Naive thymus-derived CD4-positive, alpha-beta T cell (primary cell): ENCODE measurements at places on chromosomes 16 and 17. TPM values are rescaled to one million over a fixed set of nuclear protein-coding genes. Genes with fewer than 3 reads are reported as not detected.

- H3K27me3 ChIP-seq, result peaks cover 6% of the 10 kb centered on the region
- no peak overlapping the region for H3K27ac ChIP-seq
- H3K4me3 ChIP-seq, result no peak overlapping the region
- H3K36me3 ChIP-seq, result no peaks in the 10 kb centered on the region
- H3K4me1 ChIP-seq, result peaks cover 4% of the 10 kb centered on the region
- DNase-seq, result peak; percentile 85
Observed at GRCh38 chr17:50213026-50214022, 11.9 kb upstream of the COL1A1 start.

DNA sequence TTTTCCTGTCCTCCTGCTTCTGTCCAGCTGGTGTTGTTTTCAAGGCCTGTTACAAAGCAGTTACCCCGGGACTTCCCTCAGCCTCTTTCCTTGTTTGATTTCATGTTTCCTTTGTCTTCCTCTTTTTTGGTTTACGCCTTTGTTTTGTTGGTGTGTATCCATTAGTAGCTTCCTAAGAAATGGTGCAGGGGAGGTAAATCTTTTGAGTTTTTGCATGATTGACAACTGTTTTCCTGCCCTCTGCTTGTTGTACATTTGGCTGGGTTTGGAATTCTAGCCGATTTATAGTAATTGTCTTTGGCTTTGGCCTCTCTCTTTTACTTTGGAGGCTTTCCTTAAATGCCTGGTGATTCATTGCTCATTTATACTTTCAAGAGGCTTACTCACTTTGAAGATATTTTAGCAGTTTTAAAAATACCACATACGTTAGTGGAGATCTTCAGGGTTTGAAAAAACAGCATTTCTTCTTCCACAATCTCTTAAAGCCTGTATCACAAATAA, 32.8 kb downstream of the DNAH2 start:
- no peaks in the 10 kb centered on the region for H3K4me1 ChIP-seq
- no peaks in the 10 kb centered on the region for H3K36me3 ChIP-seq
- no peaks in the 10 kb centered on the region for H3K27me3 ChIP-seq
- no peak overlapping the region for H3K27ac ChIP-seq
- DNase-seq, result no peak

DNA sequence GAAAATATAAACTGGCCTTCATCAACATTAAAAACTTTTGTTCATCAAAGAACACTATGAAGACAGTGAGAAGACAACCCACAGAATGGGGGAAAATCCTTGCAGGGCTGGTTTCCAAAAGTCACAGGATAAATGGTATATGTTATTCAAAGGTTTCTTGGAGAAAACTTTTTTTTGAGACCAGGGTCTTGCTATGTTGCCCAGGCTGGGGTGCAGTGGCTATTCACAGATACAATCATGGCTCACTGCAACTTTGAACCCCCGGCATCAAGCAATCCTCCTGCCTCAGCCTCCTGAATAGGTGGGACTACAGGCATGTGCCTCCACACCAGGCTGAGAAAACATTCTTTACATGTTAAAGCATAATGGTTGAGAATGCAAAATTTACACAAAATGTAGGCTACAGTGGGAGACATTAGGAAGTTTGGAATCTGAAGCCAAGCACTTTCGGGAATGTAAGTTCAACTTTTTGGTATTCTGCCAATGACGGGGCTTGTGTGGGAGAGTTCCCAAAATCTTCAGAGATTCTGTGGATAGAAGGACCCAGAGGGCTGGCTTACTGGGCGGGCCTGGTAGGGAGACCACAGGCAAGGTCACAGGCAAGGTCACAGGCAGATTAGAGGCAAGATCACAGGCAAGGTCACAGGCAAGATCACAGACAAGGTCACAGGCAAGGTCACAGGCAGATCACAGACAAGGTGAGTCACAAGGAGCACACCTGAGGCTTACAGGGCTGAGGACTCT, 24.2 kb upstream of the ATP2A3 start:
- H3K36me3 ChIP-seq, result no peaks in the 10 kb centered on the region
- H3K27ac ChIP-seq, result no peak overlapping the region
- H3K27me3 ChIP-seq, result no peaks in the 10 kb centered on the region
- no peak for DNase-seq
- H3K4me1 ChIP-seq, result no peaks in the 10 kb centered on the region

MILR1 gene
- 1.1 TPM for total RNA-seq

DNA sequence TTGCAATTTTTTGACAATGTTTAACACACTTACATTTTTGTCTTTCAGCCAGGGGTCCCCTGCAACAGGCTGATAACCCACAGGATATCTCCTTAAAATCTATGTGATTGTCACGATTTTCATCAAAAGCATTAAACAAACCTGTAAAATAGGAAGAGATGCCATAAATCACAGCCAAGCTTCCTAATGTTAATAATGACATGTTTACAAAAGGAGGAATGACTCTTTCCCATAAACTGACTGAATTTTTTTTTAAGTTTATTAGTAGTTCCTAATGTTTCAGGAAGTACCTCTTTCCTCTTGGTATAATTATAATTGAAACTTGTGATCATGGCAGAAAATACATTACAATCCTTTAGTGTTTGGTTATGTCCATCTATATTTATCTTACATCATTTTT, 119.6 kb downstream of the CA4 start:
- H3K27me3 ChIP-seq, result no peaks in the 10 kb centered on the region
- no peak overlapping the region for H3K27ac ChIP-seq
- no peaks in the 10 kb centered on the region for H3K36me3 ChIP-seq

- no peak overlapping the region for H3K4me3 ChIP-seq
- no peak for DNase-seq
- no peaks in the 10 kb centered on the region for H3K27me3 ChIP-seq
- H3K4me1 ChIP-seq, result no peaks in the 10 kb centered on the region
- no peak overlapping the region for H3K27ac ChIP-seq
Observed at GRCh38 chr17:30558686-30559545, 81.7 kb downstream of the GOSR1 start.

GRCh38 chr17:52647411-52647810, 488.9 kb upstream of the CA10 start:
- H3K36me3 ChIP-seq, result no peaks in the 10 kb centered on the region
- DNase-seq, result no peak
- H3K4me3 ChIP-seq, result no peak overlapping the region
- no peaks in the 10 kb centered on the region for H3K27me3 ChIP-seq
- H3K27ac ChIP-seq, result no peak overlapping the region
- H3K4me1 ChIP-seq, result no peaks in the 10 kb centered on the region

DNA sequence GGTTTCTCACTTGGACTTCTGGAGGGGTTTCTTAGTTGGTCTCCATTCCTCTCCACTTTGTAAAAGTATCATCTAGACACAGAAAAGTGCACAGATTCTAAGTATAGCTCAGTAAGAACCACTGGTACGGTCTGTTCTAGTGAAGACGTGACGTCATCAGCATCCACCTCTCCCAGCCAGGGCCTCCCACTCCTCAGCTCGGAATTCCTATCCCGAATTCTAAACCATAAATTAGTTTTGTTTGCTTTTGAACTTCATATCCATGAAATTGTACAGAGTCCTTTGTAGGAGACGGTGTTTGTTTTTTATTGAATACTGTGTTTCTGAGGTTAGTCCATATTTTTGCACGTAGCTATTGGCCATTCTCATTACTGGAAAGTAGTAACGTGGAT, 25.5 kb downstream of the FOXK2 start:
- no peaks in the 10 kb centered on the region for H3K4me1 ChIP-seq
- H3K4me3 ChIP-seq, result no peak overlapping the region
- DNase-seq, result no peak
- no peak overlapping the region for H3K27ac ChIP-seq
- no peaks in the 10 kb centered on the region for H3K27me3 ChIP-seq
- no peaks in the 10 kb centered on the region for H3K36me3 ChIP-seq

CD300C gene
- 1.4 TPM for total RNA-seq

DNA sequence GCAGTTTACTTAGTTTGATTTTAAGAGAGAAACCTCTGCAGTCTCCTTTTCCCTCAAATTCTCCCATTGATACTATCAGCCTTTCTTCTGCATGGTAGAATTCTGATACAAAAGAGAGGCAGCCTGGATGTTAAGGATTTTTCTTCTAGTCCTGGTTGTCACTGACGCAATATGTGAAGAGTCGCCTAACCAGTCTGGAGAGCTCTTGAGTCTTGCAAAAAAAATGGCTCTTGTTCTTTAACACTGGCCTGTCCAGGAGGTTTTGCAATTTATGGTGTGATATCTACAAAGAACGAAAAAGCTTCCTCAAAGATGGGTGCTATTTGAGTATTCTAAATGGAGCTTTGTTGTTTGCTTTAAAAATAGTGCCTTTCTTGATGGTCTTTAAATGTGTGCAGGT, 28.9 kb downstream of the COX10 start:
- H3K4me1 ChIP-seq, result no peaks in the 10 kb centered on the region
- DNase-seq, result no peak
- H3K27me3 ChIP-seq, result no peaks in the 10 kb centered on the region

RCVRN gene
- total RNA-seq, result 0.93 TPM

ABCA9 gene
- total RNA-seq, result 0.08 and 0.34 TPM in 2 replicates

KRT39 gene
- total RNA-seq, result not detected

- DNase-seq, result peak; percentile 3
- no peaks in the 10 kb centered on the region for H3K4me1 ChIP-seq
- no peak overlapping the region for H3K4me3 ChIP-seq
- H3K36me3 ChIP-seq, result no peaks in the 10 kb centered on the region
- no peaks in the 10 kb centered on the region for H3K27me3 ChIP-seq
Observed at GRCh38 chr17:77349976-77350830, 209.4 kb downstream of the SEC14L1 start.

DNA sequence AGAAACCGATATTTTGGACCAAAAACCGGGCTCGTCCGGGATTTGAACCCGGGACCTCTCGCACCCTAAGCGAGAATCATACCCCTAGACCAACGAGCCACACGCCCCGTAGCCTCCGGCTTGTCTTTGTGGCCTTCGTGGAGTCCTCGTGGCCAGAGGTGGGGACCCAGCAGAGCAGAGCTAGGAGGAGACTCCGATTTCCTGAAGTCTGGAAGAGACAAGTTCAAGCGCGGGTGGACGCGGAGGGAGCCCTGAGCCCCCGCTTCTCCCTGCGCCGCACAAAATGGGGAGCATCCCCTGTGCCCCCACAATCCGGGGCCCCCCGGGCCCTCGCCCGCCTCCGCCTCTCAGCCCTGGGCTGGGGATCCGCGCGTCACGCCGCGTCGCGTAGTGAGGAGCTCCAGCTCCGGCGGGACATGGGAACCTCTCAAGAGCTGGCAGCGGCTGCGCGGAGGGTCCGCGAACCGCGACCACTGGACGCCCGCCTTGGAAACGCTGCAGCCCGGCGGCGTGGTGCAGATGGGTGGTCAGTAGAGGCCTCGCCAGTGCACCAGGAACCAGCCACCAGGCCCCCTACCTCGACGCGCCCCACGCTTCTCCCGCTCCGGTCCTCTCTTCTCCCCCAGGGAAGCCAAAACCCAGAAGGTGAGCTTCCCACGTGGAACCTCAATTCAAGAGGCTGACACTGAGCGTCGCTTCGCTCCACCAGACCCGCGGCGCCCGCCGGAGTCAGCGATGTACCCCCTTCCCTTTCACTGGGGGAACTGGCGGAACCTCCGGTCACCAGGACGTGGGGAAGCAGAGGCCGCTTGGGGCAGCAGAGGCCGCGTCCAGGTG, 5.2 kb upstream of the OR1F1 start:
- peak overlapping the region; percentile 58 for H3K4me3 ChIP-seq
- DNase-seq, result no peak
- H3K27me3 ChIP-seq, result peaks cover 4% of the 10 kb centered on the region
- no peaks in the 10 kb centered on the region for H3K36me3 ChIP-seq

UMOD gene
- not detected in 2 replicates for total RNA-seq

DNA sequence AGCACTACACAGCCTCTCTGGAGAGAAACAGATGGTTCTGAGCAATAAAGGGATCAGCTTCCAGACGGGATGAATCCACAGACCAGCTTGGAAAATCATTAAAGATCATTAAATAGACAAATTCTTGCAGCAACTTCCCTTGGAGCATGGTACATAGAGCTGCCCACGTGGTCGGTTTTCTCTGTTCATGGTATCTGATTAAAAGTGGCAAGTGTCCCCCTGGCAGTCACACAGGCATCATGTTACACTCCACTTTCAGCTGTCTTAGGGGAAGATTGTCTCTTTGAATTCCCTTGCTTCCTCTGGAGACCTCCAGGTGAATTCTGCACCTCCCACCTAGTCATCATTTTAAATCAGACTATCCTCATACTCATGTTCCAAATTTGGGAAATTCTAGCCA, 92.2 kb upstream of the CACNG3 start:
- DNase-seq, result no peak
- H3K4me1 ChIP-seq, result no peaks in the 10 kb centered on the region
- no peak overlapping the region for H3K27ac ChIP-seq
- H3K4me3 ChIP-seq, result no peak overlapping the region

DNA sequence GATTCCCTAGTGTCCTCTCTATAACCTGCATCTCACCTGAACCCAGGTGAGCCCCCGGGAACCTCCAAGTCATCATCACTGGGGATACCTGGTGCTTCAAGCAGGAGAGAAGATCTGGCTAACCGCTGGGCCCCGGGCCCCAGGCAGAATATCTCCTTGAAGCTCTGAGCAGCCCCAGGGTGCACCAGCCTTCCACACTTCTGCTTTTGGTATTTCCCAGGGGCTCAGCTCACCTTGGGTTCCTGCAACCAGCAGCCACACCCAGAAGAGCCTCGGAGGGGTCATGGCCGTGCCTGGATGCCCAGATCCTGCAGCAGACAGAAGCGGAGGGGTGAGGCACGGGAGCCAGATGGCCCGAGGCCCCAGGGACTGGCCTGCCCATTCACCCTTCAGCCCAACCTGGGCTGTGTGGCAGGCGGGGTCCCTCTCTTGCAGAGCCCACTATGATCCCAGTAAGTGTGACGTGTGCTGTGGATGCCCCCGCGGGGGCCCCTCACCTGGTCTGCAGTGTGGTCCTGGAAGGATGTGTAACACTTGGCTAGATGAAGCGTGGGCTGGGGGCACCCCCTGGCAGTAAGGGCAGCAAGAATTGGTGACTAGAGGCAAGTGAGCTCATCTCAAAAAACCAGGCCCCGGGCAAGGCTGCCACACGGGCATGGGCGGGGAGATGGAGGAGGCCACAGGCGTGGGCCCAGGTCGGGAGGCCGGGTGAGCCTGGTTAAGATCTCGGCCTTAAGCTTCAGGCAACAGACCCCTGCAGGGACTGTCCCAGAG, 2.6 kb downstream of the LGALS3BP start:
- no peak overlapping the region for H3K27ac ChIP-seq
- DNase-seq, result no peak
- H3K36me3 ChIP-seq, result no peaks in the 10 kb centered on the region
- no peaks in the 10 kb centered on the region for H3K4me1 ChIP-seq
- no peak overlapping the region for H3K4me3 ChIP-seq

GRCh38 chr17:65851965-65852736, 290.7 kb upstream of the AXIN2 start:
- no peaks in the 10 kb centered on the region for H3K36me3 ChIP-seq
- H3K27ac ChIP-seq, result no peak overlapping the region
- no peak overlapping the region for H3K4me3 ChIP-seq
- H3K27me3 ChIP-seq, result no peaks in the 10 kb centered on the region
- no peak for DNase-seq

GRCh38 chr16:59654455-59654854, 920.3 kb upstream of the GOT2 start:
- no peak overlapping the region for H3K27ac ChIP-seq
- DNase-seq, result no peak
- H3K36me3 ChIP-seq, result no peaks in the 10 kb centered on the region
- H3K4me3 ChIP-seq, result no peak overlapping the region
- no peaks in the 10 kb centered on the region for H3K27me3 ChIP-seq

DNA sequence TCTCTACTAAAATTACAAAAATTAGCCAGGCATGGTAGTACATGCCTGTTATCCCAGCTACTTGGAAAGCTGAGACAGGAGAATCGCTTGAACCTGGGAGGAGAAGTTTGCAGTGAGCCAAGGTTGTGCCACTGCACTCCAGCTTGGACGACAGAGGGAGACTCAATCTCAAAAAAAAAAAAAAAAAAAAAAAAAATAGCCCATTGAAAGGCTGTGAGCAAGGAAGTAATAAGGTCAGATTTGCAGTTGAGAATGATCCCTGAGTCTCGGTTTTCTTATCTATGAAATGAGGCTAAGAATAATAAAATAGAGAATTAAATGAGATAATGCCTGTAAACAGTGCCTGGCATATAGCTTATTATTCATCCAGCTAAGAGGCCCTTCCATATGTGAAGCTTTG, 1.3 kb upstream of the PDK2 start:
- peak overlapping the region; percentile 84 for H3K27ac ChIP-seq
- H3K27me3 ChIP-seq, result no peaks in the 10 kb centered on the region
- no peak overlapping the region for H3K4me3 ChIP-seq
